ENCODE measurements at places on chromosomes 2 and 18.

- no peak for DNase-seq
Measured at GRCh38 chr2:227456772-227457171, 15.2 kb upstream of the AGFG1 start.

- no peak for DNase-seq
Measured at GRCh38 chr2:47510745-47511144, 107.8 kb downstream of the MSH2 start.

GRCh38 chr2:176619504-176619903 is 350.3 kb downstream of the MTX2 start:
- no peak for DNase-seq

- DNase-seq, result no peak
Measured at GRCh38 chr2:159961037-159961436, 101.4 kb downstream of the PLA2R1 start.

DNA sequence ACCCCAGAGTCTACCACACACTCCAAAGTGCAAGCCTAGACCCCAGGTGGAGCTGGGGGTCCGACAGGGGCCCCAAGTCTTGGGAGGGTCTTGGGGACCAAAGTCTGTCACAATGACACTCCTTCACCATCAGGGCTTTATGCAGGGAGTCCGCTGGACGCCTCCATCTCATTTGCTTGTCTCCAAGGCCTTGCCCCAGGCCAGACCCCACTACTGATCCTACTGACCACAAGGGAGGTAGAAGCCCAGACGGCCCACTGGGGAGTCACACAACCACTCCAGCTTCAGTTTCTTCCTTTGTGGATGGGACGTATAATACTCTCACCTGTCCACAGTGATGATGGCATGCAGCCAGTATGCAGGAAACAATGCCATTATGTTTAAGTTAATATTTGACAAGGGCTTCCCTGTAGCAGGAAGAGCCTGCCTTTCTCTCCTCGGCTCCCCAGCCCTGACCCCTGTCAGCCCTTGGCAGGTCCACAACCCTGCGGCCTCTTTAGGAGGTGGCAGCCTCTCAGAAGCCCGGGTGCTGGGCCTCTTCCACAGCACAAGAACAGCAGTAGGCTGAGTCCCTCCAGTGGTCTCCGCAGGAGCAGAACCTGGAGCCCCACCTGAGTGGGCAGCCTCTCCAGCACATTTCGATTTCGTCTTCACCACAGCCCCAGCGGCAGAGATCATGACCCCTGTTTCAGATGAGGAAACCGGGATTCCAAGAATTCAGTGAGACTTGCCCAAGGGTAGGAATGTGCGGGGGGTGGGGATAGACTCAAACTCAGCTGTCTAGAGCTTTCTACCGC is 6.5 kb downstream of the BIN1 start:
- peak; percentile 83 for DNase-seq

- no peak for DNase-seq
Measured at GRCh38 chr18:49519101-49519971, 32.3 kb upstream of the C18orf32 start.

GRCh38 chr2:148058641-148059040 is 37.8 kb downstream of the MBD5 start:
- DNase-seq, result no peak

- DNase-seq, result no peak
Measured at GRCh38 chr2:142961202-142961601, 83.7 kb downstream of the KYNU start.

- DNase-seq, result no peak
Measured at GRCh38 chr18:72409903-72410302, 134.2 kb downstream of the CBLN2 start.

DNA sequence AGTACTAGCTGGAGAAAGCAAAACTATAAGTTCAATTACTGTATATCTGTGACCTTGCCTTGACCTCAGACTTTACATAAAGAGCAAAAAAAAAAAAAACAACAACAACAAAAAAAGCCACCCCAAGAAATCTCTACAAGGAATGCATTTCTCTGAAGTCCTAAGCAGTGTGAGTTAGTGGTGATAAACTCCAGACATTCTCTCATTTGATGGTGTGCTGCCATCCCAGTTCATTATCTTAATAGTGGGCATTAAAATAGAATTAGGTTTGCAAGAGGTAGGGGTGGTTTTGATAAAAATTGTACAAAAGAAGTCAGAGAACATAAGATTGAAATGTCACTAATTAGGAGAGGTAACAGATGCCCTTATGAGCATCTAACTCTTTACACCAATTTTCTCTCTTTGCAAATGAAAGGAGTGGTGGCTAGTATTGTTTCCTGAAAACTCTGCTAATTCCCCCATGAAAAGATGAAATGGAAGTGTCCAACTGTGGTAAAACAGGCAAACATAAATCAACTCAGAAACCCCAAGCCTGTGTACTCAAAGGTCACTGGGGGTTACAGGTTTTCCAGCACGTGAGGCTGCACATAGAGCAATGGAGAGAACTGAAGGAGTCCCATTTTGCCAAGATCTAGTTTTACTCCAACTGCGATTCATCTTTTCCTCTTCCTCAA is 131.9 kb downstream of the MEIS1 start:
- DNase-seq, result no peak

- DNase-seq, result no peak
Measured at GRCh38 chr2:64626146-64626809, 27.4 kb downstream of the SERTAD2 start.

DNA sequence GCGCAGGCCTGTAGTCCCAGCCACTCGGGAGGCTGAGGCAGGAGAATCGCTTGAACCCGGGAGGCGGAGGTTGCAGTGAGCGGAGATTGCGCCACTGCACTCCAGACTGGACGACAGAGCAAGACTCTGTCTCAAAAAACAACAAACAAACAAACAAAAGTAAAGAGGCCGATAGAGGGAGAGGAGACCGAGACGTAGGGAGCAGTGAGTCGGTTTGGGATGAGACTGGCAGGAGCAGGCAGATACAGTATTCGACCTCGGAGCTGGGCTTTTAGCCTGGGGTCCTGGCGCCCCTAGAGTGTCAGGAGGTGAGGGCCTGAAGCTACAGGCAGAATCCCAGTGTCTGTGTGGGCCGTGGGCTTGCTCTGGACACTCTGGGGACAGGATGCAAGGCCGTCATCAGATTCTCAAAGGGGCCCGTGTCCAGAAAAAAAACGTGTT is 51.2 kb downstream of the SLC4A1AP start:
- DNase-seq, result no peak

GRCh38 chr2:104528101-104528500 is 325.8 kb upstream of the POU3F3 start:
- DNase-seq, result no peak

DNA sequence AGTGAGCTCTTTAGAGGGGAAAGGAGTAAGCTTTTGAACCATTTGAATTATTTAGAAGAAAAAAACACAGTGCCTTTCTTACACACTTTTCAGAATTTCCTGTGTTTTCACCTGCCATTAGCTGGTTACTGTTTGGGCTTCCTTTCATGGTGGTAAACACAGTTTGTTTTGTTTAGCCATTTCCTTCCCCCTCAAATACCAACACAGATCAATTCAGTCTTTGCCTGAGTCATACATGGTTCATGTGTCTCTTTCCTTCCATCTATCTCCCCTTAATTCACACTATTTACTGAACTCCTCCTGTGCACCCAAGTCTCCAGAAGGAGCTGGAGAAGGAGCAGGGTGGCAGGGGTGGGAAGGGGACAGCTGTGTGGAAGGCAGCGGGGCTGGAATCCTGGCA is 45.0 kb downstream of the TCF7L1 start:
- DNase-seq, result no peak

GRCh38 chr2:7265286-7265685 is 348.1 kb downstream of the RNF144A start:
- no peak for DNase-seq

- DNase-seq, result no peak
Measured at GRCh38 chr18:58359620-58360019, 269.3 kb downstream of the ALPK2 start.

GRCh38 chr18:74654638-74655037 is 57.0 kb downstream of the ZNF407 start:
- no peak for DNase-seq

- DNase-seq, result no peak
Measured at GRCh38 chr2:121287146-121287798, 2.3 kb upstream of the TFCP2L1 start.

GRCh38 chr2:8452296-8452695 is 229.6 kb upstream of the ID2 start:
- DNase-seq, result no peak

Measured in kidney epithelial cell (primary cell).